ENCODE measurements at places on chromosomes 13 and 19. TPM values are rescaled to one million over a fixed set of nuclear protein-coding genes. Genes with fewer than 3 reads are reported as not detected.

Gene ZNF649
- 19.7 TPM for total RNA-seq

Gene ARHGEF1
- 51.5 TPM for total RNA-seq

Gene CYP4F3
- total RNA-seq = 3.3 TPM

Gene RASIP1
- 23.2 TPM for total RNA-seq

Gene TRPM4
- 39.2 TPM for total RNA-seq

Gene MATK
- 1.3 TPM for total RNA-seq

Gene CRX
- not detected for total RNA-seq

Gene POGLUT2
- total RNA-seq = 25.0 TPM

Gene NR2F6
- 53.7 TPM for total RNA-seq

Gene CYP2S1
- total RNA-seq = 1.3 TPM

Gene GNG8
- not detected for total RNA-seq

Gene ANKRD24
- total RNA-seq = 1.9 TPM

Gene SMIM44
- total RNA-seq = 0.99 TPM

Gene RFPL4A
- not detected for total RNA-seq

Gene SOX21
- total RNA-seq = not detected

Gene ZNF30
- total RNA-seq = 4.6 TPM

Gene C1QTNF9B
- total RNA-seq = not detected

Gene MYO16
- total RNA-seq = 4.7 TPM

Data from metanephros (tissue), 2 donors.